ENCODE measurements at places on chromosomes 11 and 22. TPM values are rescaled to one million over a fixed set of nuclear protein-coding genes. Genes with fewer than 3 reads are reported as not detected.

PNPLA5 gene
- polyA plus RNA-seq = 0.13 TPM

OR5P2 gene
- polyA plus RNA-seq = not detected

KRTAP5-1 gene
- not detected for polyA plus RNA-seq

C22orf42 gene
- not detected for polyA plus RNA-seq

SCGB1C1 gene
- polyA plus RNA-seq = not detected

CFAP68 gene
- polyA plus RNA-seq = 19.9 TPM

ADAMTS8 gene
- 0.60 TPM for polyA plus RNA-seq

RAG1 gene
- polyA plus RNA-seq = 0.06 TPM

ANGPTL5 gene
- not detected for polyA plus RNA-seq

ST14 gene
- not detected for polyA plus RNA-seq

FLRT1 gene
- polyA plus RNA-seq = 0.07 TPM

MUC6 gene
- polyA plus RNA-seq = not detected

DTX4 gene
- polyA plus RNA-seq = 3.0 TPM

TMEM86A gene
- polyA plus RNA-seq = 0.31 TPM

LRRC75B gene
- polyA plus RNA-seq = 10.7 TPM

ABCC8 gene
- polyA plus RNA-seq = not detected

LMO2 gene
- polyA plus RNA-seq = not detected

POLD3 gene
- polyA plus RNA-seq = 9.2 TPM

SLC22A6 gene
- polyA plus RNA-seq = not detected

RBMXL2 gene
- not detected for polyA plus RNA-seq

CADM1 gene
- 27.8 TPM for polyA plus RNA-seq

HIC2 gene
- polyA plus RNA-seq = 2.1 TPM

SCN3B gene
- 0.04 TPM for polyA plus RNA-seq

CD3G gene
- not detected for polyA plus RNA-seq

POU2AF3 gene
- 0.17 TPM for polyA plus RNA-seq

AQP11 gene
- polyA plus RNA-seq = 1.1 TPM

CELSR1 gene
- 1.4 TPM for polyA plus RNA-seq

SHANK3 gene
- polyA plus RNA-seq = 1.5 TPM

VPS51 gene
- 71.2 TPM for polyA plus RNA-seq

IL18 gene
- 0.89 TPM for polyA plus RNA-seq

MS4A6A gene
- not detected for polyA plus RNA-seq

GDPD4 gene
- polyA plus RNA-seq = not detected

OR5A2 gene
- polyA plus RNA-seq = not detected

MPPED2 gene
- 0.11 TPM for polyA plus RNA-seq

Data from IMR-90 (cell line).